ENCODE measurements at places on chromosomes 11 and 22.

DNA sequence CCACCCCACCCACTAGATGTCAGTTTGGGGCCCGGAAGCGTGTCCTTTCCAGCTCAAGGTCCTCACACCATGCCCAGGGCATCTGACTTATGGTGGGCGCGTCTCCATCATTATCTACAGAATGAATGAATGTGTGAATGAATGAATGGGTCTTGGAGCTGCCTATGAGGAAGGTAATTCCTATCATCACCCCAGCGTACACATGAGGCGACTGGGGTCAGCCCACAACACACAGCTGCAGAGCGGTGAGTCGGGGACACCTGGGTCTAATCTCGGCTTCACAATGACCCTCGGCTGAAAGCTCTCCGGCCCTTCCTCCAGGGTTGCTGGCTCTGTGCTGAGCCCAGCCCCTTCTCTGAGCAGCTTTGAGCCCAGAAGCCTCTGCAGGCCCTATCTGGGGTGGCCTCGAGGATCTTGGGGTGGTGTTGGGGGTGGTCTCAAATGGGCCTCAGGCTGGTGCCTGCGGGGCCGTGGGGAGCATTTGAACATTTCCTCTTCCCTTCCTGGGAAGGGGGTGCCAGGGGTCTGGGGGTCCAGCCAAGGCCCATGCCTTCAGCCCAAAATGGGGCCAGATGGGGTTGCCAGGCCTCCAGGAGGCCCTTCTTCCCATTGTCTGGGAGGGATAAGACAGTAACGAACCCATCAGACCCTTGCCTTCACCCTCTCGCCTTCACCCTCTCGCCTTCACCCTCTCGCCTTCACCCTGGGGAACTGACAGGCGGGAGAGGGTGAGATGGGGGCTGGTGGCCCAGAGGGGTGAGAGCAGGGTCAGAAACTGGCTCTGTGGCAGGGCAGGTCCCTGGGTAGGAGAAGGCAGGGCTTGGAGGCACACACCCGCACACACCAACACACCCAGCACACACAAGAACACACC is 82.4 kb downstream of the MYEOV start:
- no peak for DNase-seq

- no peak for DNase-seq
These were observed 15.9 kb downstream of the MED15 start for GRCh38 chr22:20523086-20523983.

GRCh38 chr11:74238243-74238642 is 67.2 kb downstream of the PPME1 start:
- no peak for DNase-seq

DNA sequence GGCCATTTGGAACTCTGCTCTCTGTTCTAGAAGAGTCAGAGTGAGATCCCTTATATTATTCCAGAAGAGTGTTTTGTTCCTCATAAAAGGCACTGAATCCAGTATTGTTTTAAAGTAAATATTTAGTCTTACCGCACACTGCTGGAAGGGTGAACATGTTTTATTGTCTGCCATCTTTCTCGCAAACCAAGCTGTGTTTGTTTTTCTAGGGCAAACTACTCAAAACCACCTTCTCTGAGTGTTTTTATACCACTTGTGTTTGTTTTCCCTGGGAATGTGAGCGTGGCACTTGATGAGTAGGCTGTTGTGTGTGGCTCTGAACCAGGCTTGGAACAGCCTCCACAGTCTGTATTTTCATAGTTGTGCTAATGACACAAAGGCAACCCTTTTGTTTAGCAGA is 89.8 kb downstream of the DBX1 start:
- no peak for DNase-seq

DNA sequence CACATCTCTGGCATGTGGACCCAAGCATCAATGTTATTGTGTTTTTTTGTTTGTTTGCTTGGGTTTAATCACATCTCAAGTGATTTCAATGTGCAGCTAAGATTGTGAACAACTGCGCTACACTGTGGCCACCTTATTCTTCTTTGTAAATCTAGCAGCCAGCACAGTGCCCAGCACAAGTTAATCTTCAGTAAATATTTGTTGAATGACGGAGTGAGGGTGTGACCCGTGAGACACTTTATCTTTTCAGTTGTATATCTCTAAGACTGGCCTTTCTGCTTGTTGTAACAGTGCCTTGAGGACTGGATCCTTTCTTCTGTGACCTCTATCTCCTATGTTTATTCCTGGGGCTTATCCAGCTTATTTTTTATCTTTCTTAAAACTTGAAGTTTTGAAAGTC is 21.4 kb upstream of the AMOTL1 start:
- DNase-seq: no peak

- DNase-seq: no peak
These were observed 3.6 kb downstream of the YDJC start for GRCh38 chr22:21626073-21626734.

DNA sequence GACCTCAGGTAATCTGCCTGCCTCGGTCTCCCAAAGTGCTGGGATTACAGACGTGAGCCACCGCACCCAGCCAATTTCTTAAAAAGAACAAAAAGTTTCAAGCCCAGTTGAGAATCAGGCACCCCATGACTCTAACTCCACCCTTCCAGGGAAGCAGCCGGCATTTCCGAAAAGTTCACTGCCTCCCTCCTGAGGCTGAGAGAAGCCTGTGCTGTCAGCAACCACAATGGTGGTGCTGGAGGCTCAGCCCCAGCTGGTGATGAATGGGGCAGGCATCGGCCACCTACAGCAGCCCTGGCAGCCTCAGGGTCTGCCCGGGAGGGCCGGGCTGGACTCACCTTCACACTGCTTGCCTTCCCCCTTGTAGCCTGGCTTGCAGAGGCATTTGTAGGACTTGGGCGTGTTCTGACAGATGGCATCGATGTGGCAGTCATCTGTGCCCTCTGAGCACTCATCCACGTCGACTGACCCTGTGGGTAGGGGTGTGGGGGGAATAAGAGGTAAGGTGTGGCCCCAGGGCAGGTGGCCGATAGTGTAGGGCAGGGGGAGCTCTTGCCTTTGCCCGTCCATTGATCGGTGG is 4.3 kb downstream of the SCUBE1 start:
- DNase-seq: no peak

GRCh38 chr22:32922186-32922585 is 120.7 kb downstream of the TIMP3 start:
- DNase-seq: no peak

- no peak for DNase-seq
These were observed 41.8 kb upstream of the BARX2 start for GRCh38 chr11:129333873-129334272.

- DNase-seq: peak; percentile 80
These were observed 3.3 kb downstream of the SYT7 start for GRCh38 chr11:61577383-61578118.

DNA sequence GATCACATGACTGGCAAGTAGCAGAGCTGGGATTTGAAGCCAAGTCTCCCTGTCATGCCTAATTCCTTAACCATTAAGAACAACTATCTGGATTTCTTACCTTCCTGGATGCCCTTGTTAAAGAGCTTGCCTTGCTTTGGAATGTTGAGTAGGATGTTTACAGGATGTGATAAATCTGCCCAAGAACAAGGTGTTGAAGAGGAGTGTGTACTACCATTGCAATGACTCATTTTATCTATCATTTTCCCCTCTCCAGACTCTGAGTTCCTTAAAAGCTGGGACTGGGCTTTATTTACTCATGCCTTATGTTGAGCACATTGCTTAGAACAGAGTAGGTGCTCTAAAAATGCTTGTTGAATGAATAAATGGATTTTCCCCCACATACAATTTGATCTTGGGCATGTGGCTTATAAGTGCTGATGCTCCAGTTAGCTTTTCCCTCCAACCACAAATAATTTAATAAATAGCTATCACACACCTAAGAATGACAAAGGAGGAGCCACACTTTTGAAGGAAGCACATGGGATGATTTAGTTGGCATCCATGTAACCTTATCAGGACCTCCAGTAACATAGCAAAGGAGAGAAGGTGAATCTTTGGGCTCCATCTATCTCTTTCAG is 268.6 kb upstream of the SESN3 start:
- DNase-seq: no peak

DNA sequence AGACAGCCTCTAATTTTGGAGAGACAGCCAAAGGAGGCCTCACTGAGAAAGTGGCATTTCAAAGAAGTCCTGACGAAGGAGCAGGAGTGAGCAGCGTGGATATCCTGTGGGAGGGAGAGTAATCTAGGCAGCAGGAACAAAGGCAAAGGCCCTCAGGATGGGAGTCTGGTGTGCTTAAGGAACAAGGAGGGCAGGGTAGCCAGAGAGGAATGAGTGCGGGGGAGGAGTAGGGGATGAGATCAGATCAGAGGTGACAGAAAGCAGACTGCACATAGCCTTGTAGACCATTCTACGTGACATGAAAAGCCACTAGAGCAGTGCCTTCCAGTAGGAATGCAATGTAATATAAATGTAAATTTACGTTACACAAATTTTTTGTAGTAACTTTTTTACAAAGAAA is 5.6 kb downstream of the SLC36A4 start:
- peak; percentile 60 for DNase-seq
